ENCODE measurements at places on chromosomes 13 and 19.

GRCh38 chr13:75682326-75682725, 46.2 kb downstream of the LMO7 start:
- no peak for DNase-seq

- DNase-seq: no peak
Measured at GRCh38 chr19:15108145-15108844, 1.1 kb downstream of the SYDE1 start.

DNA sequence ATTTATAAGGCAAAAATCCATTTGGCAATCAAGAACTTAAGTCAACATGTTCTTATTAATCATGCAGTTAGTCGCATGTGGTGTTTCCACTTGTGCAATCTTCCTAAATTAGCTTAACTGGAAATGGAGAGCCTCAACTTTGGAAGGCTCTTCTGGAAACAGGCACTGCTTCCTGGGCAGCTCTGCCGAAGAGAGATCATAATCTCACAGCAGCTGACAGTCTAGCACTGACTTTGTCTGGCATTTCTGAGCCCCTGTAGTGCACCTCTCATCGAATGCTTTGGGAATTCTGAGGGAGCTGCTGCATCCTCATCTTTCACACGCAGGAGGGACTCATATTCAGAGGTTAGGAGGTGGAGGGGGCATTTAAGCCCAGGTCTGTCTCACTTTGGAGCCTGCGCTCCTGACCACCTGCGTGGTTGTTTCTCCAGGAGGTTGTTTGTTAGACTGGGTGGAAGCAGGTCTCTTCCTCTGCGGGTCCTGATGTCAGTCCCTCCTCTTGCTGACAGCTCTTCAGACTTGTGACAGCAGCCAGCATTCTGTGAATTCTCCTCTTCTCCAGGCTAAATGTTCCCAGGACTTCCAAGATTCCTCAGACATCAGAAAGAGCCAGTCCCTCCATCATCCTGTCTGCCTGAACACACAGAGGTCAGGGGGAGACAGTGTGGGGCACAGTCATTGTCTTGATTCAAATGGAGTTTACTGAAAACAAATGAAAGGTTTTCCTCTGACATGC, 100.4 kb upstream of the GJB6 start:
- DNase-seq: no peak

DNA sequence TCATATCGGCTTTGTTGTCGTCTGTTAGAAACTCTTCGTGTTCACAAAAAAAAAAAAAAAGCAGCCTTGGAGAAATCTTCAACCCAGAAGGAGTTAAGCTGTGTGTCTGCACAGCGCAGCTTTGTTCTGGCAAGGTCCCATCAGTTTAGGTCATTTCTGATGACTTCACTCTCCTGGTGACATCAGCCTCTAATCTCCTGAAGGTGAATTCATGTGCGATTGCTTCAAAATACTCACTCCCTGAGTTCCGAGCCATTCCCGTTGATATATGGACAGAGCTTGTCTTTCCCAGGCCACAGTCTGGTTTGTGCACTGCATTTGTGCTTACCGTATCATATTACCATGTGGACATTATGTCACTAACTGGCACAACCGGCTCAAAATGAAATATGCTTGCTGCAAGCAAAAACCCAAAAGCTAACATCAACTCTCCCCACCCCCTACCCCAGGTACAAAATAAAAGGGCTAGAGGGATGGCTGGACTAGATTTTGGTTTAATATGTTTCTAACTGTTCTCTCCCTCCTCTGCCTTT, 342.4 kb downstream of the KCNRG start:
- no peak for DNase-seq

- no peak for DNase-seq
Measured at GRCh38 chr13:25654322-25654721, 282.5 kb downstream of the ATP8A2 start.

GRCh38 chr13:98289339-98289945, 112.4 kb upstream of the RNF113B start:
- no peak for DNase-seq

DNA sequence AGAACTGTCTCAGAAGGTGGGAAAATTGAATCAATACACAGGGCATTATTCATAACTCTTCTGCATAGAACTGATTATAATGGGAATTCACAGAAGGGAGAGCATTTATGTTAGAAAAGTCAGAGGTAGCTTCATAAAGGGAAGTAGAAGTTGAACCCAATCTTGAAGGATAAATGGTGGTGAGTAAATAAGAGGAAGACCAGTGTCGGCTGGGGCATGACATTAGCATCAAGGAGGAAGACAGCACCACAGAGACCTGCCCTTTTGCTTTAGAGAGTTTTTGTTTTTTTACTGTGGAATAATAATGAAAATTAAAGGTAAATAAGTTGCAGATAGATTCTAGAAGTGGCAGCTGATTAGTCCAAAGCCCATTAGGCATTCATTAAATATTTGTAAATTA, 21.9 kb downstream of the CDC16 start:
- DNase-seq: no peak

- DNase-seq: no peak
Measured at GRCh38 chr13:111658145-111659100, 338.0 kb downstream of the TEX29 start.

GRCh38 chr19:12669270-12670158, 2.9 kb downstream of the WDR83 start:
- DNase-seq: peak; percentile 57

- no peak for DNase-seq
Measured at GRCh38 chr13:41085961-41086585, 24.8 kb downstream of the WBP4 start.

- no peak for DNase-seq
Measured at GRCh38 chr19:12636631-12637030, 25.9 kb downstream of the ZNF791 start.

DNA sequence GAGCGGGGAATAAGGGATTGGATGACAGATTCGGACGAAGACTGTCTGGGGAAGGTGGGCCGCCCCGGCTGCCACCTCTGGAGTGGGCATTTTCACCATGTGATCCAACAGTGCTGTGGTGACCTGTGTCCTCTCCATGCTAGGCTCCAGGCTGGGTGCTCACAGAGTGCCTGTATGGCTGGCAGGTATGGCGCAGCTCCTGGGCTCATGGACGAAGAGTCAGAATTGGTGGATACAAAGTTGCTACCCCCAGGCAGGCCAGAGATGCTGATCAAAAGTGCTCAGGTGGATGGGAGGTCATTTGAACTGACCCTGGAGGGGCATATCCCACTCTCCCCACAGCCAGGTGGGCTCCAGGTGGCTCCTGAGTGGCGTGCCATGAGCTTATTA, 111.3 kb upstream of the UQCRFS1 start:
- no peak for DNase-seq

GRCh38 chr13:96968027-96968426, 26.2 kb downstream of the OXGR1 start:
- no peak for DNase-seq

DNA sequence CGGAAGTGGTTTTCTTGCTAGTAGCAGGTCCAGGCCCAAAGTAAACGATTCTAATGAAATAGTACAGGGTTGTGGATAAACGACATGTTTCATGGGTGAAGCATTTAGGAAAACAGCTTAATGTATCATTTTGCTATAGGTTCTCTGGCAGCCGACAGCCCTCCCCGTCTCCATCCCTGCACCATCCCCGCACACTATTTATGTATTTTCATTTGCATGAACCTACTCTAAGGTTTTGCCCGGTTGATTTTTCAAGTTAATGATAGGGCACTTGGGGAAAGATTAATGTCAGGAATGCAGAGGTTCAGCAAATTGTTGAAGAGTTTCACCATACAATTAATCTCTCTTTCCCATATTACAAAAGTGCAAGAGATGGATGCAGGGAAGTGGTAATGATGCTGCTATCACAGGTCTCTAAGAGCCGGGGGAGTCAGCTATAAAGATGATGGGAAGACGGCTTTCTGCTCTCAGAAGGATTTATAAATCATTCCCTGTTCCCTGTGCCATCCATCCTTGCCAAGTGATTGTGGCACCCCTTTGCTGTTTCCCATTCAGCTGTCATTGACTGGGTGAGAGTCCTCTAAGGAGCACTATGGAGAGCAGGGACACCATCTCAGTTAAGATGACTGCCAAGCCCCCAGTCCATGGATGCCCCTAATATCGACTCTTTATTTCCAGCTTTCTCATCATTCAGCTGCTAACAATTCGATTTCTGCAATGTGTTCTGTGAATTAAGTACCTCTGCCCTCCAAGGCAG, 186.3 kb downstream of the IRS2 start:
- no peak for DNase-seq

DNA sequence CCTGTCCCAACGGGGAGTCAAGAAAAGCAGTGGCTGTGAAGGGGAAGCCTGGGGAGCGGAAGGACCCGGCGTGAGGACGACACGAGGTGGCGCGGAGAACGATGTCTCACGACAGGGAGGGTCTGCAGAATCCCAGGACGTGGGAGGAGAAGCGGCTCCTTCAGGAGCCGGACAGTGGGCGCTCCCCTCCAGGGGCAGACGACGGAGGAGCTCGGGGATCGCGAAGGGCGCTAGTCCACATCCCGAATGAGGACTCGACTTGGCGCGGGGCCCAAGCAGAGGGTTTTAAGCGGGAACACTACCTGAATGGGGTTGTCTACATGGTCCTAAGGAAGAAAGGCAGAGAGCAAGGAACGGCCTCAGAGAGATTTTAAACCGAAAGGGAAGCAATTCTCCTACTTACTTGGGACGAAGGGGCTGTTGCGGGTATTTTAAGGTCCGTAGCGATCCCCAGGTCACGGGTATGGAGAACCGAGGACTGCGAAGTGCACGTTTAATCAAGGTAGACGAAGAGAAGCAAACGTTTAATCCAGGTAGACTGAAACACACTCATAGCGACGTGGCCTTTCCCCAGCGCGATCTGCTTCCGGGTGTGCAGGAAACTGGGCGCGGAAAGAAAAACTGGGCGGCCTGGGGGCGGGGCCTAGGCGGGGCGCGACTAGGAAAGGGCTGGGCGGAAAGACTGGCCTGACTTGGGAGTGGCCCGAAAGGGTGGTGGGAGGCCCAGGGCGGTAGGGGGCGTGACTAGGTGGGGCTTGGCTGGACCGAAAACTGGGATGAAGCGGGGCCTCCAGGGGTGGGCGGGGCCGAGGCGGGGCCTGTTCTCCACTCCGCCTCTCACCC, at the start of gene ZNF841:
ZNF841 (minus strand) TSS at position 594 of the 843 bp plus-strand sequence. CDS start 10,964 bp downstream, outside the sequence.
- peak; percentile 73 for DNase-seq

DNA sequence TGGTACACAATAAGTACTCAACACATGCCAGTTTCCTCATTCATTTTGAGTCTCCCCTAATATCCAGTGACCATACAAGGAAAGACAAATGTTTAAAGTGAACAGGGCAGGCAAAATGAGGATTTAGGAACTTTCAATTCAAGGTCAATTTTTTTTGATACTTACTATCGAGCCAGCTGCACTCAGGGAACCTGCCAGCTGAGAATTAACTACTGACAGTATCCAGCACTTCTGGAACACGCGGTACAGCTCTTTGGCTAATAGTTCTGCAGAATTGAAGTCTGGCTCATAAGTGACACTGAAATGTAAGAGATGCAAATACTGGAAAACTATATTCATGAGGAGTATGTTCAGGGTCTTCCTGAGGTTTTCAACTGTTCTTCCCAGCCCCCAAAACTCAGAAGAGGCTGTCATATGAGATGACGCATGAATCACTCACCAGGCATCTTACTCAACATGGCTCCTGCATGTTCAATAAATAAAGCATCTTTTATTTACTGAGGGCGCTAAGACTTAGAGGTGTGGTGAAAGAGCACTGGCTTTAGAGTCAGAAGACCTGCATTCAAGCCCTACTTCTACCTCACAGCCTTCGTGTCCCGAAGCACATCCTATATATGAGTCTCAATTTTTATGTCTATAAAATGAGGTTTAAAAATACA, 25.6 kb downstream of the RUBCNL start:
- DNase-seq: no peak

DNA sequence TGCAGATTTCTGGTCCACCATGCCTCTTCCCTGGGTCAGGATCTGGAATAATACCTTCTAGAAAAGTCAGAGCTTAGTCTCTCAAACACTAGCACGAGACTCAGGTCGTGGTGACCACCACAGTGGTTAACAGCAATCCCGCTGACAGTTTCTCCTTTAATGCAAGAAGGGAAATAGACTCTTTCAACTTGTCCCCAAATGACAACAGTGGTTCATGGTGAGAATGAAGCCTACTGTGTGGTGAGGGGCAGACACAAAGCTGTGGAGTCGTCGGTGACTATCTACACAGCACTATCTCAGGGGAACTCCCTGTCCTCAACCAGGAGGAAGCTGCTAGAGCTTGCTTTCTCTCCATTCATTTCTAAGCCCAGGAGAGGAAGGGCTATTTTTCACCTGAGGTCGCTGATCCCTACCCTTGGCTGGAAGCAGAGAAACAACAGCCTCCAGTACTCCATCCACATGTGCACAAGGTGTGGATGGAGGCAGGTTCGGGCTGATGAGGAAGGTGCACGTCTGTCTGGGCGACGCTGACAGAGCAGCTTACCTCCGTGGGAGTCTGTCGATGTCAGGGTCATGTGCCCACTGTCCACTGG, 72.4 kb downstream of the STK24 start:
- DNase-seq: no peak

DNA sequence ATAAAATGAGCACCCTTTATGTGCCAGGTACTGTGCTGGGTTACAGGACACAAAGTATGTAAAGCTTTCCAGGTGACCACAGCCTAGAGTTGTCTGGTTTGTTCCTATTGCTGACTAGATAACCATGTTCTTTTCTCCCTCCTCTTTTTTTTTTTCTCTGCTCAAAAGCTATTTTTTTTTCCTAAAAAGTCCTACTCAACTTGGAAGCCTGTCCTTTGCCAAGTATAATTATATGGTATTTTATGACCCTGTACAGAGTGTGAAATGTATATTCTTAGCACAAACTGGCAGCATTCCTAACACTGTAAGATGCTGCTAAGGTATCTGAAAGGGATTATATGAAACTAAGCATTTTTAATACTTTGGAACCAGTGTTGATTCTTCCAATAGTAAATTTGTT, 171.0 kb downstream of the GPC6 start:
- DNase-seq: no peak

DNA sequence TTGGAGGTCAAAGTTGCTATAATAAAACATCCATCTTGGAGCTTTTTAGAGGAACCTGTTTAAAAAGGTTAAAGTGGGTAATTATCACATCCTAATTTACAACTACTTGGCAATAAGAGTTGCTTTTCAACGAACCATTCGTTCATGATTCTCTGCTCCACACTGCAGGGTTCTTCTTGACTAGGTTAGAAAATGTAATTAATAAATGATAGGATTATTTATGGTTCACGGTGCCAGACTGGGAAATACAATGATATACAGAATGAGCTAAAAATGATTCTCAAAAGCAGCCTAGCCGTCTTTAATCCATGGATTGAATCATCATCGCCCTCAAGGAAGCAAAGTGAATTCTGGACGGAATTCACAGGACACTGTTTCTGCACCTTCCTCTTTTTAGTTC, 291.2 kb downstream of the TEX29 start:
- no peak for DNase-seq

DNA sequence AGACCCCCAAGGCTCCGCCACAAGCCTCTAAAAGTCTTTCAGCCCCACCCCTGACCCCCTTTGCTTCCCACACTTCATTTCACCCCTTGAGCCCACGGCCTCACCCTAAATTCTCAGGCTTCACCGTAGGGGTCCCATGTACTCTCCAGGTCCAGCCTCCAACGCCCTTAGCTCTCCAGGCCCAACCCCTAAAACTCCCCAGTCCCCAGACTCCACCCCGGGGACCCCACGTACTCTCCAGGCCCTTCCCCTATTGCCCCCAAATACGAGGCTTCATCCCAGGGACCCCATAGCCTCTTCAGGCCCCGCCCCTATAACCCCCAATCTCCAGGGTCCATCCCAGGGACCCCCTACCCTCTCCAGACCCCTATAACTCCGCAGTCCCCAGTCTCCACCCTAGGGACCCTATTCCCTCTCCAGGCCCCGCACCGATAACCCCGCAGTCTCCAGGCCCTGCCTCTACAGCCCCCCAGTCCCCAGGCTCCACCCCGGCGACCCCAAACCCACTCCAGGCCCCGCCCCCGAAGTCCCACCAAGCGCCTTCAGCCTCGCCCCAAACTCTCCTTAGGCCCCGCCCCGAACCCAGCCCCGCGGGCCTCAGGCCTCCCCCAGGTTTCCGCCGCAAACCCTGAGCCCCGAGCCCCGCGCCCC, 619 bp downstream of the MED16 start:
- no peak for DNase-seq

Measured in stimulated activated CD4-positive, alpha-beta T cell treated with anti-CD3 and anti-CD28 coated beads, TNF-alpha, amount 100 ng/mL, for 4 hours (primary cell).